ENCODE measurements at places on chromosomes 3 and 15.

DNA sequence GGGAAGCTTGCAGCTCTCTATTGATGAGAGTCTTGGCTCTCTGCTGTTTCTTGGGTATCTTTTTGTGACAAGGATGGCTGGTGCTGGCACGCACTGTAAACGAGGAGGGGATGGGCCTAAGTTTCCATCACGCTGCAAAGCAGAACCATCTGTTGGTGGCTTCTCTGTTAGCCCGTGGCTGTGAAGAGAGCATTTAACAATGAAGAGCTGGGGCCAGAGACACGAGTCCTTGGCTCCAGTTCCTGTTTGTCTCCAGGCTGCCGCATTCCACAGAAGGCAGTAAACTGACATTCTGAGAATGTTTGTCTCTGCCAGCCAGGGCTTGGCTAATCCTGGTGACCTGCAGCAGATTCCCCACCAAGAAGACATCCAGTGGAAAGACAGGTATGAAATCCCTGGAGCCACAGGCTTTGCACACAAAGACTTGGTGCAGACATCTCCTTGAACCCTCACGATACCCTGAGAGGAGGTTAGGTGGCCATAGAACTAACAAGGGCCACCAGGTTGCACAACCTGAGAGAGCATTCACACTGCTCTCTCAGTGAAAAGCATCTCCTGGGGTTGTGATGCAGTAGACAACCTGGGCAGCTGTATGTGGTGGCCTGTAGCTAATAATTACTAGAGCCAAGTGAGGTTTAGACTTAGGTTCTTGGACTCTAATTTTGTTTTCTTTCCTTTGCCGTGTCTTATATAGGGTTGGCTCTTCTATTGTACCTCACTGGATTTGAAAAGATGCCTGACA is 130.9 kb downstream of the ASB7 start:
- no peak for DNase-seq

DNA sequence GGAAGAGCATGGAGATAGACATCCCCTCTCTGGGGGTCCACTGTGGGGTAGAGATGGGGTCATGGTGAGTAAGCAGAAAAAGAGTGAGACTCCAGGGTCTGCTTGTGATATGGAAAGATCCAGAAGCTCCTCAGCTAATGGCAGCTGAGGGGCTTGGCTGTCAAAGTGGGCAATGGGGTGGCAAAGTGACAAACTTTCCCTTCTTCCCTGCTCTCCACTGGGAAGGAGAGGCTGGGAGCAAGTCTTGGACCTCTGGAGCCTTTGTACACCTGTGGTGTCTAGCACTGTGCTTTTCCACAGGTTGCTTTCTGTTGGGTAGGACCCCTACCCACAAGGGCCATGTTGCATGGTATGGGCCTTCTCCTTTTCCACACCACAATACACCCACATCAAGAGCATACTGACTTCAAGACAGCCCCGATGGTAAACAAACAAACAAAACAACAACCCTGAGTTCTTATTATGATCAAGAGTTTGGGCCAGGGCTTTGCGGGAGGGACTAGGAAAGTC is 3.5 kb downstream of the ITGA11 start:
- no peak for DNase-seq

DNA sequence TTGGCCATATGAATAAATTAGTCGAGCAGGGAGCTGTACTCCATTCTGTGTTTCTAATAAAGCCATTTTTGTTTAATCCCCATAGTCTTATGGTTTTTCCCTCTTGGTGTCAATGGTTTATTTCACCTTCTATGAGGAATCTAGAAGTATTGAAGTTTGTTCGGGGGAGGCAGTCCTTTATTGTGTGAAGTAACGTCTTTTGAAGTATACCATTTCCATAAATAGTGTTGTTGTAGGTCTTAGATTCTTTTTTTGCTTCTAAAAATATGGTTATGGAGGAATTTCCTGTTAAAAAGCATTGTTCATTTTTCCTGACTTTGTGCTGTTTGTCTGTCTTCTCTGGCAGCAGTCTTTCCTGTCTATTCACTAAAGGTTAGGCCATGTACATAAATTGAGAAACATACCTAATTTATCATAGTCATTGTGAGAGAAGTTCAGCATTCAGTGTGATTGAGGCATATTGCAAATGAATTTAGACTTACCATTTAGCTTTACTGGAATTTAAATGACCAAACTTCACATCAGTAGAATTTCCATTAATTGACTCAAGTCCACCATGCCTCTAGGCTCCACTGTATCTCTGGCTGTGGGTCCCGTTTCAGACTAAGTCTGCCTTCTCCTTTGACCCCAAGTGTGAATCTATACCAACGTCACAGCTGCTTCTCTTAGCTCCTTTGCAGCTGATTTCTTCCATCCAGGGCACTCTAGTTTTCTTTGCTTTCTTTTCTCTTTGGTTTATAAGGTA is 37.3 kb downstream of the YEATS2 start:
- no peak for DNase-seq

GRCh38 chr3:66110840-66111239 is 72.1 kb upstream of the MAGI1 start:
- no peak for DNase-seq

- DNase-seq, result peak; percentile 26
Observed at GRCh38 chr3:172107403-172107802, 68.0 kb downstream of the FNDC3B start.

DNA sequence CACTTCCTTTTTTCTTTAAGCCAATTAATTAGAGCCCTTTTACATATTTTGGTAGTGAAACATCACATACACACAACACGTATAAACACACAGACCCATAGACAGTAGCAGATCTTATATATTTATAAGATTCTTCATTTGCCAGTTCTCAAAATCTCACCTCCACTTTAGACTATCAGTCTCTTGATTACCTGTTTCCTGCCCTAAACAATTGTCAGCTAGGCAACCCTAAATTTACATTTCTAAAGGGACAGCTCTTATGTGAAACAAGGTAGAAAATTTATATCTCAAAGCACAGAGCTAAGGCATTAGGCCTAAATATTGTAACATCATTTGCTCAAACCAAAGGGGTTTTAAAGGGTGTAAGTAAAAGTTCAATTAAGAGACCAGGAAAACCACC is 28.9 kb downstream of the SETMAR start:
- DNase-seq, result no peak

GRCh38 chr3:47347217-47347801 is 33.5 kb upstream of the PTPN23 start:
- no peak for DNase-seq

DNA sequence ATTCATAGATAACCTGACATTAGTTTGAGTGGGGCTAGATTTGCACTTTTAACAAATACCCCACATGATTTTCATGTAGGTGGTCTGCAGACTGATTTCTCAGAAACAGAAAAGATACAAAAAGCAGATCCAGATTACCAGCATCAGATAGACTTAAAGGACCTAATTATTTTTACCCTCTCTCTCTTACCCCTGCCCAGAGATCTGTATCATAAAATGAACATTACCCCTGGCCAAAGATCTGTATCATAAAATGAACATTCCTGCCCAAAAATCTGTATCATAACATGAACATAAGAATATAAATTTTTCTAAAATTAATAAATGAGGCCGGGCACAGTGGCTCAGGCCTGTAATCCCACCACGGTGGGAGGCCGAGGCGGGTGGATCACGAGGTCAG is 14.6 kb upstream of the TRPC1 start:
- no peak for DNase-seq

GRCh38 chr3:147298511-147298982 is 107.8 kb downstream of the ZIC4 start:
- no peak for DNase-seq

DNA sequence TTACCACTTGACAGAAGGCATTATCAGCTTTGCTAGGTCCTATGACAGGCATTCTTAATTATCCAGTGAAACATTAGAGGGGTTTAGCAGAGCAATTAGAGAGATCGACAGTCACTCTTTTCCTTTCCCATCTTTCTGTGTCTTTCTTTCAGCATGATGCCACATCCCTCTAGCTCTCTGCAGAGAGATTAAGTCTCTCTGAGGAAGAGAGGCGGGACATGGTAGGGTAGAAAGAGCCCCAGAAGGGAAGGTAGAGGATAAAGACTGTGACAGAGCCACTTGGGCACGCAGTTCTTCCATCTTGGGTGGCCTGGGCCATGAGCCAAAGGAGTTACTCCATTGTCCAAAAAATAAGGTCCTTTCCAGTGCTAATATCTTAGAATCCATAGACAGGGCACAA is 55.8 kb downstream of the HHLA2 start:
- DNase-seq, result no peak

- DNase-seq, result no peak
Observed at GRCh38 chr3:123286308-123287023, 84.7 kb downstream of the SEC22A start.

DNA sequence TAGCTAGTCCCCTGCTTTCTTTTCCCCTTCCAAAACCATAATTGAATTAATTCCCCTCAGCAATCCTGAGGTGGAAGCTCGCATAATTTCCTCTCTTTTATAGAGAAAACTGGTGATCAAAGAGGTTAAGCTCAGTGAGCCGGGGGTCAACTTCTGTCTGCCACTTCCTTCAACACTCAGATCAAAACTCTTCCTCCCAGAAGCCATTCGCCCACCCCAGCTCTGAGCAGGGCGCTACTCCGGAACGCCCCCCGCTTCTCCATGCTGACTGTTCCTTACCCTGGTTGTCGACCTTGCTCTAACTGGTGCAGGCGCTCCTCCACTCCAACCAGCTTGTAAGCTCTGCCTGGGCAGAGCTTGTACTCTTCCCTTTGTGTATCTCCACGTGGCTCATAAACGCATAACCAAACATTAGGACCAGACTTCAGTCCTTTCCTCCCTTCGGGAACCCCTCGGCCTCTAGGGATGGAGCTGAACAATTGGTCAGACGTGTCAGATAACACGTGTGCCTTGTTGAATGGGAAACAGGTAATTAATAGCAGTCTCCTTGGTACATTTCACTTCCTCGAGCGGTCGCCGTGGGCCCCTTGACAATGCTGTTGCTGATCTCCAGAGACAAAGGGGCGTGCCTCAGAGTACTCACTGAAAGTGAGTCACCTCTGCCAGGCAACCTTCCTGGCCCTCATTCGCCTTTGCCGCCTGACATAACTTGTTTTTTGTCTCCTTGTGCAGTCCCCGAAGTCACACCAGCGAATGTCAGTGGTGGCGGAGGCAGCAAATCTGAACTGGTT is 71.8 kb downstream of the IL5RA start:
- DNase-seq, result no peak

- peak; percentile 41 for DNase-seq
Observed at GRCh38 chr3:151203051-151203420, at the start of gene GPR171. Gene GPR171, minus strand, starts transcription at chr3:151203216. Its CDS starts 3,830 bp downstream, at chr3:151199386.

DNA sequence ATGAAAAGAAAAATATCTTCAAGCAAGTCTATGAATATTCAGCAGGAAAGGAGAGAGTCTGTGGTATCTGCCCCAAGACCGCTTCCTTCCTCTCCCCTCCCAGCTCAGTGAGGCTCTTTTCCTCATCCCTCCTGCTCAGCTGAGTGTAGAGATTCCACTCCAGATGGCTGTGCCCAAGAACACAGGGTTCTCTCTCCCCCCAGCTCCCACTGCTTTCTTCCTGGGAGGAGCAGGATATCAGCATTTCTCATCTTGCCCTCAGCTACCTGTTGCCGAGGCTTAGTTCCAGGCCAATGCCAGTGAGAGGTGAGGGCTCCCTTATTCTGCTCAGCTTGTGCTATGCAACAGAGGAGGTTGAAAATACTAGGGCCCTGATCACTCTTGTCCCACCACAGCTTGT is 211.9 kb downstream of the SV2B start:
- DNase-seq, result no peak

DNA sequence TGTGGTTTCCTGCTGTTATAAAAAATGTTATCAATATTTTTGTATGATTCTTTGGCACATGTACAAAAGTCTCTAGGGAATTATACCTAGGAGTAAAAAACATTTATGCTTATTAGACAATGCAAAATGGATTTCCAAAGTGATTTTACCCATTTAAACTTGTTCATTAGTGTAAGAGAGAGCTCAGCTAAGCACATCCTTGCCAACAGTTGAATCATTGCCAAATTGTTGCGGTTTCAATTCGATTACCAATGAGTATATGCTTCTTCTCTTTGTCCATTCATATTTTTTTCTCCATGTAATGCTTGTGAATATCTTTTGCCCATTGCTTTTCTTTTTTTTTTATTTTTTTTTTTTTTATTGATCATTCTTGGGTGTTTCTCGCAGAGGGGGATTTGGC is 17.2 kb downstream of the CASR start:
- no peak for DNase-seq

- no peak for DNase-seq
Observed at GRCh38 chr15:42890161-42890913, 30.2 kb downstream of the TTBK2 start.

DNA sequence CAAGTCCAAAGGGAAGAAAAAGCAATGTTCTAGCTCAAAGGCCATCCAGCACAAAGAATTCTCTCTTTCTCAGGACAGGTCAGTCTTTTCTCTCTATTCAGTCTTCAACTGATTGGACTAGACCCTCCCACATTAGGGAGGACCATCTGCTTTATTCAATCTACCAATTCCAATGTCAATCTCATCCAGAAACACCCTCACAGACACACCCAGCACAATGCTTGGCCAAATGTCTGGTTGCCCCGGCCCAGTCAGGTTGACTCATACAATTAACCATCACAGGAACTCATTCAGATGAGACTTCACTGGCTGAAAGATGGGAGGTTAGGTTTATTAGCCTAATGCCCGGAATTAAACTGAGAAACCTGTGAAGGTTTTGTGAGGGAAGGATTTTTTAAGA is 32.4 kb downstream of the ACAN start:
- no peak for DNase-seq

- DNase-seq, result no peak
Observed at GRCh38 chr3:188150982-188151381, 3.0 kb upstream of the LPP start.

- DNase-seq, result no peak
Observed at GRCh38 chr3:143123353-143123984, 3.9 kb downstream of the CHST2 start.

- no peak for DNase-seq
Observed at GRCh38 chr3:54137311-54137710, 15.0 kb downstream of the CACNA2D3 start.

DNA sequence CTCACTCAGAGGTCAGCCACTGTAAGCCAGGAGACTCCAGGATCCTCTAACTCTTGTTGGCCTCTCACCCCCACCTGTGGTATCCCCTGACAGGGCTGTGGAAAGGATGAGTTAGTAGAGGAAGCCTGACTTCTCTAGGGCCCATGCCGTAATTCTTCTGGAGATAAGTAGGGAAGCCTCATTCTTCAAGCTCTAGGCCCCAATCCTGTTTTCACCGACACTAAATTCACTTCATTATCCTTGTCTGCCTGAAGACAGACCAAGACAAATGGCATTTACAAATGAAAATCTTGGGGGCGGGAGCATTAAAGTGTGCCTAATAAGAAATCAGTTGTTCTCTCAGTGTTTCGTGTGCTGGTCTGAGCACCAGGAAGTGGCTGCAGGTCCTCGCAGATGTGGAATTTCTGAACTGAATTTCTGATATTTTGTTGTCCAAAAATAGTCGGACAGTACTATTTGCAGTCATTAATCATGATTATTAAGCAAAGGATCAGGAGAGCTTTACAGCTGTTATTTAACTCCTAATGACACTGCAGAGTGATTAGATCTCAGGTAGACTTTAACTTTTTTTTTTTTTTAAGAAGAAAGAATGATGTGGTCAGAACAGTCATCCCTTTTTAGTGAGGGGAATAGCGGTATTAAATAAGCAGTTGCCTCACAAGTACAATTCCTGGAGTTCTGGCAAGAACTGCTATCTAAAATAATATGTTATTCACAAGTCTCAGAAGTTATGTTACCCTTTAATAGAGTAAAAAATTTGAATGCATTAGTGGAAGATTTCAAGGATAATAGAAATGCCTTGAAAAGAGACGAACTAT is 58.4 kb downstream of the RBMS3 start:
- DNase-seq, result no peak

- peak; percentile 51 for DNase-seq
Observed at GRCh38 chr3:13419505-13420044, 547 bp downstream of the NUP210 start.
